ENCODE measurements at places on chromosomes 5 and 9.

- no peak for DNase-seq
These were observed 699.6 kb downstream of the TAF11L14 start for GRCh38 chr5:18333841-18334240.

DNA sequence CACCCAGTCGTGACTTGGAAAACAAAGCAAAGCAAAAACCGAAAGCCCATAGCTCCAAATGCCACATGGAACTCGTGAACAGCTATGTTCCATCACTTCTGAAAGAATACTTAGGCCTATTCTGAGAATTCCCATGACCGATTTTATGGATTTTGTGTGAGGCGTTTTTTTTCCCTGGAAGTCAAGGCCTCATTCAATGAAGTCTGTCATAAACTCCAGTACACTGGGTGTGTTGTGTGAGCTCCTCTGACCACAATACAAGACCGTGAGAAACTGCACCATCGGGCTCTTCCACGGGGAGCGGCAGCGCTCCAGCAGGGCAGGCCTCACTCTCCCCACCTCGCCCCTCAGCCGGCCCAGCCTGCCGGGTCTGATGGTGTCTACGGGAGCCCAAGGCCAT lies 209.5 kb downstream of the FANCC start:
- DNase-seq = no peak

GRCh38 chr9:120708526-120709224 lies 5.6 kb downstream of the MEGF9 start:
- DNase-seq = no peak

DNA sequence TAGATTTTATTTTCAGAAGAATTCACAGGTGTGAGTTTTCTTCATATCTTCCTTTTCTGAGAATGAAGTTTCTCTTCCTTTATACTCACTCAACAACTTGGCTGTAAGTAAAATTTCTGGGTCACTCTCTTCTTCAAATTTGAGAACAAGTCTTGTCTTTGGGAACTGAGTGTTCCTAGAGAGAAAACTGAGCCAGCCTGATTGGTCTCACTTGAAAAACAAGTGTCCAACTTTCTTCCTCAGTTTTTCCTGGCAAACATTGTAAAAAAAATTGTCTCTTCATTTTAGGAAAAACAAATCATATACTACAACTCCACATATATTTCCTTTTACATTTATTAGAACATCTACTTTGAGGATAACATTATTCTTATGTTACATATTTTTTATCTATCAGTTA lies 156.1 kb upstream of the GHR start:
- DNase-seq = no peak

DNA sequence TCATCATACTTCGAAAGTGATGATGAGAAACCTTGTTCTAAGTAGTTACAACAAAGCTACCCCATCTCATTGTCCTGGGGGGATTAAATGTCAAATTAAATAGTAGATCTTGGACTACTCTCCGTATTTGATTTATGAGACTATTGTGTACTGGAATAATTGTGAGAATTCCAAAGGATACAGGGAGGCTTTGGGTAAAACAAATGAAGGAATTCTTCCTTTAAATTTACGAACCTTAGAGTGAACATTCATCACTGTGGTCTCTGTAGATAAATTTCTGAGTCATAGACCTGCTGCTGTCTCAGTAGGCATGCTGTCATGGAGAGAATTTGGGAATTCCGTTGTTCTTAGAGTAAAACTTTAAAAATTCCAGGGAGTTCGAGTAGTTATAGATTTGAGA lies 836.2 kb downstream of the DNAH5 start:
- DNase-seq = no peak

- DNase-seq = no peak
These were observed 11.8 kb downstream of the ELL2 start for GRCh38 chr5:95949810-95950209.

GRCh38 chr5:133196441-133197085 lies 144.8 kb downstream of the HSPA4 start:
- no peak for DNase-seq

DNA sequence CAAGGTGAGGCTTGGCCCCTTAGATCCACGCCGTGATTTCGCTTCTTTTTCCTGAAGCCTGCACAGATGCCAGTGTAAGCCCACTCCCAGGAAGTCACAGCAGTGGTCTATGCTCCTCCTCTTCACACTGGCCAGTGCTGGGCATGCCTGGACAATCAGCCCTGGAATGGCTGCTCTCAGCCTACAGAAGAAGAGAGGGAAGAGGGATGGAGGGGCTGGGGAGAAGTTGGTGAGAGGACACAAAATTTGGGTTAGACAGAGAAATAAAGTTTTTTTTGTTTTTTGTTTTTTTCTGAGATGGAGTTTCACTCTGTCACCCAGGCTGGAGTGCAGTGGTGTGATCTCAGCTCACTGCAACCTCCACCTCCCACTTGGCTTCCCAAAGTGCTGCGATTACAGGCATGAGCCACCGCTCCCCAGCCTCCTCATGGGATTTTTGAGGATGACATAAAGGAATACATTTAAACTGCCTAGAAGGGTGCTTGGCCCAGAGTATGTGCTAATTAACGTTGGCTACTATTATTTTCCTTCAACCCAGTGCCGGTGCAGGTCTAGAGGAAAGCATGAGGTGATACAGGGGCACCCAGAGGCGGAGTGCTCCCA lies 830 bp downstream of the S100Z start:
- DNase-seq = no peak

Measured in amygdala (tissue), 56 donors.